ENCODE measurements at places on chromosomes 11 and 22.

DNA sequence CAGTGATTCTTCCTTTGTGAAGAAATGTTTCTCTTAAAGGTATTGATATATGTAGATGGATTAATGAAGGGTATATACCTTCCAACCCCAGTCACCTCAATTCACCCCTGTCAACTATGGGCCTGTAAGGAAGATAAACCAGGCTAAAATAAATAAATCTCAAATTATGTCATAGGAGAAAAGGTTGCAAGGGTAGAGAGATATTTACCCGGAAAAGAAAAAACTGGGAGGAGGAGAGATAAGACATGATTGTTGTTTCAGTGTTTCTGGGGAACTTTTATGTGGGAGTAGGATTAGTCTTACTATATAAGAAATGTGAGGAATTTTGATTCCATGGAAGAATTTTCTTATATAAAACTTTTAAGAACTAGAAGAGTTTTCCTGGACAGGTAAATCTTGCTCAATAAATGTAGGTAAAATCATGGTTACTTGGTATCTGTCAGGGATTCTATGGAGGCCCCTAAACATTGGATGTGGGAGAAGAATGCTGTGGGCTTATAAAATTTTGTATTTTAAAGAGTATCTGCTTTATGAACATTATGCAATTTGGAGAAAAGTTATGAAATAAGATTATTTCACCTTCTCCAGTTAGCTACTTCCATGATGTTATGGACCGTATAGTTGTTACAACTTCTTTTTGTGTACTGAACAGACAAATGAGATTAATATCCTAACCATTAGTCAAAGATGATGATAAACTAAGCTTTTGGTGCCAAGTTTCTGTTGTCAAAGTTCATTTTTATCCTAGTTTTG is 6.4 kb downstream of the YAP1 start:
- DNase-seq, result no peak

DNA sequence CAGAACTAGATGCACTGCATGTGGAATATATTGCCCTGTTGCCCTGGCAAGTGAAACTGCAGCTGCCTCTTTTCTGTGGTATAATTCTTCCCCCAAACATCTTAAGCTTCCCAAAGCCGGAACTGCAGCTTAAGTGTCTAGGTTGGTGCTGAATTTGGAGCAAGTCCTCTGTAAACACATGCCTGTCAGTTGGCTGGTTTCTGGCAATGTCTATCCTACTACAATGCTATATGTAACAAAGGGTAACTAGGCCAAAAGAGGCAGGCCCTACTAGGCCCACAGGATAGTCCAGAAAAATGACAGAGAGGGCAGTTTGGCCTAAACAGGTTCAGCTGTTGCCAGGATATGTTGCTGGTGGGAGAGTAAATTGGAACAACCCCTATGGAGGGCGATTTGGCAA is 27.9 kb downstream of the ASCC2 start:
- DNase-seq, result no peak

DNA sequence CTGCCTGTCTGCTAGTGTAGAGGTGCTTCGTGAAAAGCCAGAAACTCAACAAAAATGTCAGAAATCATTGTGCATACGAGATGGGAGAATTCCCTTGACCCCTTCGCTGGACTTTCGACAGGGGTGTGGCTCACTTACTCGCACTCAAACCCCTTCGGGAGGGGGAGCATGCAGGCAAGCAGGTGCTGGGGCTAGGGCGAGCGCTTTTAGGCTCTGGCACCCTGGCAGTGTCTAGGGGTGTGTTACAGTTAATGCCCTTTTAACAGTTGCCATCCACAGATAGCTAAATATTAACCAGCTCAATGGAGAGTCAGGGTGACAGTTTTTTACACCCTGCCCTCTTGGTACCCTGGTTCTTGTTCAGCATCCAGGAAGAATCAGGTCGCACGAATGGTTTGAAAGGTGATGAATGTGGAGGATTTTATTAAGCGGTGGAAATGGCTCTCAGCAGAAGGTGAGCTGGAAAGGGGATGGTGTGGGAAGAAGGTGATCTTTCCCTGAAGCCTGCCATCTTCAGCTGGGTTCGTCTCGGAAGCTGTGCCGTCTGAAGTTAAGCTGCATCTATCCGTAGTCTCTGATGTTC is 59.6 kb upstream of the SHANK2 start:
- no peak for DNase-seq

- DNase-seq, result no peak
Measured at GRCh38 chr11:44116234-44116830, 20.9 kb downstream of the EXT2 start.

GRCh38 chr11:77252555-77253270 is 48.8 kb downstream of the GDPD4 start:
- no peak for DNase-seq

DNA sequence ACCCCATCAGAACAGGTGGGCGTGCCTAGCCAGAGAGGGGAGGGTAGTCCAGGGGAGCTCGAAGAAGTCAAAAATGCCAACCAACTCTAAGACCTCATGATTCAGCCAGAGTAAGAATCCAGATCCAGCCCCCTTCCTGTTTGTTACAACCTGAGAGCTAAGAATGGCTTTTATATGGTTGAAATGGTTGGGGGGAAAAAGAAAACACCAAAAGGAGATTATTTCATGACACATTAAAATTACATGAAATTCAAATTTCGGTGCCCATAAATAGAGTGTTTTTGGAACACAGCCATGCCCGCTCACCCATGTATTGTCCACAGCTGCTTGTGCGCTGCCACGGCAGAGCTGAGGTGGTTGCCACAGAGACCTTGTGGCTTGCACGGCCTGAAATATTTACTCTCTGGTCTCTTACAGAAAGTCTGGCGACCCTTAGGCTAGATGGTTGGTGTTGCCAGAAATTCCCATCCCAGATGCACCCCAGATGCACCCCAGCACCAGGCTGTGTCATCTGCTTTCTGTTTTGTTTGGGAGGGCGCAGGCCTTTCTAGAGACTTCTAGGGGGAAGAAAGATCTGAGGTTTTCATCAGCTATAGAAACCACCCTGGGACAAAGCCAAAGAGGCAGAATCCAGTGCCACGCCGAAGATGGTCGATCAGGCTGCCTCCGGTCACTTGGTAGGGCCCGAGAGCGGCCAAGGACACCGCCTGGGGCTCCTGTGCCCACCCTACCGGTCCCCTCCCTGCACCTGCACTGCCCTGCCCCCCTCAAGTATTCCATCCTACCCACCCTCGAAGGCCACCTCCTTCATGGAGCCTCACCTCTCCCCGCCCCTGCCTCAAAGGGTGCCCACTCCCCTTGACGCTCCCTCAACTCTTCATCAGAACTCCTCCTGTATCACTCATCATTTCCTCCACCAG is 80.2 kb downstream of the DSCAML1 start:
- DNase-seq, result no peak

DNA sequence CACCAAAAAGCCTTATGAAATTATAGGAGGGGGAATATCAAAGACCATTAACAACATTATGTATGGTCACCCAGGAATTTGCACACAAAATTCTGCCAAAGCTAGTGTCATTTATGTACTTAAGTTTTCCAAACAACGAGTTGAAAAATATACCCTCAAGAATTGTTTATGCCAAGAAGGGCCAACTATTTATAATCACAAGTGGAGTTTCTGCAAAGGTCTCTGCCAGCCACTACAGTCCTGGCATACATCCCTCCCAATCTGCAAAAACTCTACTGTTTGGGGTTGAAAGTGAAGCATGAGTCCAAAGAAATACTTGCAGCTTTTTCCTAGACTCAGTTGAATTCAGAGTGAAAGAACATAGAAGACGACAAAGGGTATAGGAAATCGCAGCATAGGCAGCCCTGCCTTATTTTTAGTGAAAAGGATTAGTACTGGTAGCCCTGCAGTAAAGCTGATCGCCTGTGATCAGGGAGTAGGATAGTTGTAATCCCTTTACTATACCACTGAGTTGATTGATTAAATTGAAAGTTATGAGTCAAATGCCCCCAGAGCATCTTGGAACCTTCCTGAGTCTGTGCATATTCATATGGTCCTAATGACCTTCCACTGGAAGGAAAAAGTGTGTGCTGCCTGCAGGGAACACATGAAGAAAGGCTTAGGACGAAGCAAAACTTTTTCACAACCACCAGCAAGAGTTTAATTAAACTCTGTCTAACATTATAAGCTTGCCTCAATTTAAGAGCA is 144.0 kb downstream of the SPON1 start:
- DNase-seq, result no peak

- no peak for DNase-seq
Measured at GRCh38 chr22:36839356-36840073, 21.3 kb upstream of the NCF4 start.

- DNase-seq, result no peak
Measured at GRCh38 chr11:76174330-76174729, 32.0 kb downstream of the WNT11 start.

DNA sequence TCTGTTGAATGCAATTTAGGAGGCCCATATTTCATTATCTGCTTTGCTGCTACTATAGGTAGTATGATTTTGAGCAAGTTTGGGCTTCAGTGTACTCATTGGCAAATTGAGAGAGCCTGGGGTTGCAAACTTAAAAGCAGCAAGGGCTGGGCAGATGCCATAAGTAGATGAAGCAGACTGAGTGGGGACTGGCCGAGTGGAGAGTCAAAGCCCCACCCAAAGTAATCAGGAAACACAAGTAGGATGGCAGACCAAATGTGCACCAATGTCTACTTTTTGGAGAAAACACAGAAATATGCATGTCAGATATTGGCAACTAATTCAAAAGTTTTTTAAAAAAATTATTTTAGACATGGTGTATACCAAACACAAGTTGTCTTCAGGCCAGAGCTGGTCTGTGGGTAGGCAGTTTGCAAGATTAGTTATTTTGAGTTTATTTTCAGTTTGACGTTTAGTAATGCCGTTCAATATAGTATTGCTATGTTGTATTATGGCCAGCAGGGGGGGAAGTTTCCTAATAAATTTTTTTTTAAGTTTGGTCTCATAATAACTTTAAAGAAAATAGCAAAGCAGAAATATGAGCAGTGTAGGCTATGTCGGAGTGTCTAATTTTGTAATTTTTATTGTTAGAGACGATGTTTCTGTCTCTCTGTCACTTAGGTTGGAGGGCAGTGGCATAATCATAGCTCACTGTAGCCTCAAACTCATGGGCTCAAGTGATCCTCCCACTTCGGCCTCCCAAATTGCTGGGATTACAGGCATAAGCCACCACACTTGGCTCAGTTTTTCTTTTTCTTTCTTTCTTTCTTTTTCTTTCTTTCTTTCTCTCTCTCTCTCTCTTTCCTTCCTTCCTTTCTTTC is 105.1 kb downstream of the HIPK3 start:
- no peak for DNase-seq

GRCh38 chr11:120056301-120057027 is 81.4 kb downstream of the TRIM29 start:
- no peak for DNase-seq

- DNase-seq, result no peak
Measured at GRCh38 chr11:119991022-119991404, 146.9 kb downstream of the TRIM29 start.

DNA sequence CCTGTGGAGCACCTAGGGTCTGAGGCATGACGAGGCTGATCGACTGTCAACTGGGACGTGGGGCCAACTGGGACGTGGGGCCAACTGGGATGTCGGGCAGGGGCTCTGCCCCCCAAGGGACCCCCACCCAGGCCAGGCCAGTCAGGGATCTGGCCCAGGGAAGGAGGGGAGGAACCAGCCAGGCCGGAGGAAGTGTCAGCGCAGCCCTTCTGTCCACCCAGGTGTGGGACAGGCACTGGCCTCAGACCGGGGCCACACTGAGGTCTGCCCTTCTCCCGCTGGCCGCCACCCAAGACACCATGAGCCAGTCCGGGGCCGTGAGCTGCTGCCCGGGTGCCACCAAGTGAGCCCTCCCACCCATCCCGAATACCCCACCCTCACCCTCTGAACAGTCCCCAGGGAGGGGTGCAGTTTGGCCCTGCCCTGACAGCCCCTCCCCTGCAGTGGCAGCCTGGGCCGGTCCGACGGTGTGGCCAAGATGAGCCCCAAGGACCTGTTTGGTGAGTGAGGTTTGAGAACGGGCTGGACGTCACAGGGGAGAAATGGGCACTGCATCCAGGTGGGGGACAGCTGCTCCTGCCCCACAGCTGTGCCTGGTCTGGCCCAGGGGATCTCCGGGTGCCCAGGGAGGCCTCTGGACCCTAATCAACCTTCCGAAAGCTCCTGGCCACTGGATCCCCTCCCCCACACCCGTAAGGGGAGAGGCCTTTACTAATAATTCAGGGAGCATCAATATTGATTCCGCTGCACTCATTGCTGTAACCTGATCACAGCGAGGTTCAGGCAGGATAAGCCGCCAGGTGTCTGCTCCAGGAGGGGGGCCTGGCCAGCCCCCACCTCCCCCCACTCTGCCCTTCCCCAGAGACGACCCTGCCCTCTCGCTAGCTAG is 3.3 kb downstream of the EPS8L2 start:
- DNase-seq, result no peak

- peak; percentile 32 for DNase-seq
Measured at GRCh38 chr22:38824585-38824984, 19.2 kb downstream of the NPTXR start.

- DNase-seq, result no peak
Measured at GRCh38 chr22:23859201-23859600, 1.5 kb downstream of the SLC2A11 start.

GRCh38 chr11:68855205-68855981 is 13.7 kb upstream of the CPT1A start:
- DNase-seq, result no peak

GRCh38 chr11:64186492-64187165 is 658 bp downstream of the STIP1 start:
- DNase-seq, result no peak

GRCh38 chr22:46866591-46866990 is 104.1 kb downstream of the TBC1D22A start:
- DNase-seq, result no peak

DNA sequence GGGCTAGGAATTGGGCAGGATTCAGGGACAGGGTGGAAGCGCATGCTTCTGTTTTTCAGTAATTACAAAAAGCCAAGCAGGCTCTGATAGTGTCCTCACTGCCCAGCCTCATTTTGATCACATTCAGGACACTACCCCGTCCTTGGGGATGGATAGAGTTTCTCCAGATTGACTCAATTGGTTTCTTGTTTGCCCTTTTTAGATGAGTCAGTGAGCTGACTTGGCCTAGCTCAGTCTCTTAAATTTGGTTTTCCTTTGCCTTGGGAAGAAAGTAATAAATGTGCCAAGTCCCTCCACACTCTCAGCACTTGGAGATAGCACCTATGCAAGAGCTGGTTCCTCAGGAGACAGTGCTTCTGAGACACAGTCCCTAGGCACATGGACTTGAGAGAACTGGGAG is 25.5 kb downstream of the DKK3 start:
- DNase-seq, result no peak

- peak; percentile 29 for DNase-seq
Measured at GRCh38 chr11:17063171-17064002, 14.1 kb downstream of the RPS13 start.

DNA sequence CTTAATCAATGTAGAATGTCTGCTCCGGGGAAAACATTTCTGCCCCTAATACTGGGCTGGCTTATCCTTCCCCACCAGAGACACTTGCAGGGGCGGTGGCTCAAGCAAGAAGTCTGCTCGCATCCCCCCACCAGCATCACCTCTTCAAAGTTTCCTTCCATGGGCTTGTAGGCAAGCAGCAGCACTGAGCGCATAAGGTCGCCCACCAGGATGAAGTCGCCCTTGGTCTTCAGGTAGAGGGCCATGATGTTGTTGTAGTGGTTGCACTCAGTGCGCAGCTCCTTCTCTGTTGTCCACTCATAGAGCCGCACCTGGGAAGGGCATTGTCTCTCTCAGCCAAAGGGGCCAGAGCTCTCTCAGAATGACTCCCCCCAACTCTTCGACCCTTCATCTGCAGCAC is 8.6 kb upstream of the VWCE start:
- DNase-seq, result no peak

- DNase-seq, result no peak
Measured at GRCh38 chr22:20219667-20220628, 48.2 kb downstream of the RTN4R start.

- no peak for DNase-seq
Measured at GRCh38 chr11:59551659-59552521, 40.6 kb downstream of the OR4D9 start.

Measured in GM18507 (cell line).